ENCODE measurements at places on chromosomes 7 and 10.

DNA sequence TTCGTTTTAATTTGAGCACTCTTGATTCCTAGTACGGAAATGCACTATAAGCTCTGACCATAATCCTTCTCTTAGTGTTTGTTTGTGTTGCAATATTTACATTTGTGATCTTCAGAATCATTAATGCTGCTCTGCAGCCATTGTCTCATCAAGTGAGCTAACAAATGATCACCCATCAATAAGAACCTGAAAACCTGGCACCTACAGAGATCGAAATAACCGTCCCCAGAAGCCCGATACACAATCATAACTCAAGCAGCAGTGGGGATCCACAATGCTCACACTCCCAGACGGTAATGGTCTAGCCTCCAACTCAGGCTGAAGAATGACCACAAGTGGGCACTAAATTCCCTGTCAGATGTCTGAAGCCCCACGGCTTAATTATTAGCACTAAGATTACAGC lies 156.0 kb upstream of the NFE2L3 start:
- DNase-seq: no peak

DNA sequence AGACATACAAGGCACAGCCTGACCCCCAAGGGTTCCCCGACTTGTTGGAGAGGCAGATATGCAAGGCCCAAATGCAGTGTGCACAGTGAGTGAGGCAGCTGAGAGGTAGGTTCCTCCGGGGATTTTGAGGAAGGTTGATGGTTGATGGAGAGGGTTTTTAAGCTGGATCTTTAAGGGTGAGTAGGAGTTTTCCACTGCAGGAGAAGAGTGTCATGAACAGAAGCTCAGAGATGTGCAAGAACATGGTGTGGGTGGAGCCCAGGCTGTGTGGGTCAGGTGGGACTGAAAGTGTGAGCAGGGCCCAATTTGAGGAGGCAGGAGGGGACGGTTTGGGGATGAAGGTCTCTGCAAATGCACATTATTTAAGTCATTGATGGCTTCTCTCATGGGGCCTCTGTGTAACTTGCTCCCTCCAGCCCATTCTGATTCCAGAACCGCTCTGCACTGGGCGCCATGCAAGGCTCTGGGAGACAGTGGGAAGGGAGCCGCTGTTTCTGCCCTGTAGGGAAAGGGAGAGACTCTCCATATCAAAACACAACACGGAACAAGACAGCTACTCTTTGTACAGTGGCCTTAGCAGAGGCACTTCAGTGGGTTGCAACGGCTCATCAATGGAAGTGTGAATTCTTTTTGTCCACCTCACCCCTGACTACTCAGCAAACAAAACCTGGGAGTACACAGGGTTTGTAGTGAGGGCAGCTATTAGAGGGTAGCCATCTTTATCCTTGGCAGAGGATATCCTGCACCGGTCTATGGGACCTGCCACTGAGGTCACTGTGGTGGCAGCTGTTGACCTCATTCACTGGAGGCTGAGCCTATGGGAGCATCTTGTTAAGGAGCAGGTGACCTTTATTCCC lies 29.7 kb downstream of the RAMP3 start:
- no peak for DNase-seq

DNA sequence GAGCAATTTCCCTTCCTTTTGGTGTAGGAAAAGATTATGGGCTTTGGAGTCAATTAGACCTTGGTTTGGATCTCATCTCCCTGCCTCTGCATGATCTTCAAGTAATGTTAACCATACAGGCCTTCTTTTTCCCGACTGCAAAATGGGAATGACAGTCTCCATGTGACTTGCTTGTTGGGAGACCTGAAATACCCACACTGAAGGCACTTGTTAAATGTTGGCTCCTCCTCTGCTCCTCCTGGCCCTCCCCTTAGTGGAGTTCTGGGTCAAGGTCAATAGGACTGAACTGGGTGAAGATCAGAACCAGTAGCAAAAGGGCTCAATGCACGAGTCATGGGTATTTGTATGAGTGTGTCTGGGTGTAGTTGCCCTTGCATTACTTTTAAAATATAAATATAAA lies 179.4 kb upstream of the PRR15 start:
- DNase-seq: no peak

DNA sequence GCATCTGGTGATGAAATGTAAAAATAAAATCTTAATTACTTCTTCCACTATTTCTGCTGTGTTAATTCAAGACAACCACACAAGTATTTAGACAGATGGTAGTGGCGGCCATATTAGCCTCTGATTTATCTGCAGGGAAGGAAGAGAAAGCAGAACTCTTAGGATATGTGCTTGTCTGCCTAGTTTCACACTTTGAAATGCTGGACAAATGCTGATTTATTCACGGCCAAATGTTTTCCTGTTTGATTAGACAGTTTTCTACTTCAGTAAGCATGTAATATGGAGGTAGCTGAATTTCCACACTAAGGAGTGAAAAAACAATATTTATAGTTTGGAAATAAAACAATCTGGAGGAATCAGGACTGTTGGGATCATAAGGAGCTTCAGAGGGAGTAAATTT lies 158.1 kb downstream of the AGMO start:
- no peak for DNase-seq

- DNase-seq: no peak
Measured at GRCh38 chr10:78623578-78624215, 445.1 kb upstream of the ZMIZ1 start.

DNA sequence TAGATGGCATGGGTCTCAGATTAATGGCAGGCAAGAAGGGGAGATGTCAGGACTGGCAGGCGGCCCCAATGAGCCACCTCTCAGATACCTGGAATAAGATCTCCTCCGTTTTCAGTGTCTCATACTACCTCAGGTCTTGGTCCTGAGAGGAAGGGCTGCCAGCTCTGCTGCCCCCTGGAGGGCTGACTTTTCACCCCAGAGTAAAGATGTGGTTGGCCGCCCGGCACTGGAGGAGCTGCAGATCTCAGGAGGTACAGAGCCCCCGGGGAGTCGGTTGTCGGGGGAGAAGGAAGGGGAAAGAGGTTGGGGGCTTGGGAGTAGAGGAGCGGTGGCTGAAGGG lies 642 bp upstream of the COL13A1 start:
- peak; percentile 13 for DNase-seq

DNA sequence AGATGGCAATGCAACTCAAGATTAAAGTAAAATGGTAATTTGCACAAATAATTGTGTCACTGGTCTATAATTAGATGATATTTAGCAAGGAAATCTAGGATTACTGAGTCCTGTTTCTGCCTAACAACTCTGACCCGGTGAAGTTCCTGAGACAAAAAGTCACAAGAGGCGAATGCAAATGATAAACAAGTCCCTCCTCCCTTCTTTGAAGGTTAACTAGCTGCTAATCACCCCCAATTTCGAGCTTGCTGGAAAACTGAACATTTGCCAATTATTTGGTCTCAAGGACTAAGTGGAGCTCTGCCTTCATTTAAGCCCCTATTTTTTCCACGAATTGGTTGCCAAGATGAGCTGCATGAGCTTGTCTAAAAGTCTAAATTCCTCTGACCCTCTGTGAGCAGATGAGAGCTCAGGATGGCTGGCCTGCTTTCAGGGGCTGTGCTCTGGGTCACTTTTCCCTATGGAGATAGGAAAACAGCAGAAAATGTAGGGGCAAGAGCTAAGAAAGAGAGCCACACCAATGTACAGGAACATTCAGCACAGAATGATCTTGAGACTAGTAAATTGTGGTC lies 127.3 kb downstream of the MBL2 start:
- DNase-seq: no peak

DNA sequence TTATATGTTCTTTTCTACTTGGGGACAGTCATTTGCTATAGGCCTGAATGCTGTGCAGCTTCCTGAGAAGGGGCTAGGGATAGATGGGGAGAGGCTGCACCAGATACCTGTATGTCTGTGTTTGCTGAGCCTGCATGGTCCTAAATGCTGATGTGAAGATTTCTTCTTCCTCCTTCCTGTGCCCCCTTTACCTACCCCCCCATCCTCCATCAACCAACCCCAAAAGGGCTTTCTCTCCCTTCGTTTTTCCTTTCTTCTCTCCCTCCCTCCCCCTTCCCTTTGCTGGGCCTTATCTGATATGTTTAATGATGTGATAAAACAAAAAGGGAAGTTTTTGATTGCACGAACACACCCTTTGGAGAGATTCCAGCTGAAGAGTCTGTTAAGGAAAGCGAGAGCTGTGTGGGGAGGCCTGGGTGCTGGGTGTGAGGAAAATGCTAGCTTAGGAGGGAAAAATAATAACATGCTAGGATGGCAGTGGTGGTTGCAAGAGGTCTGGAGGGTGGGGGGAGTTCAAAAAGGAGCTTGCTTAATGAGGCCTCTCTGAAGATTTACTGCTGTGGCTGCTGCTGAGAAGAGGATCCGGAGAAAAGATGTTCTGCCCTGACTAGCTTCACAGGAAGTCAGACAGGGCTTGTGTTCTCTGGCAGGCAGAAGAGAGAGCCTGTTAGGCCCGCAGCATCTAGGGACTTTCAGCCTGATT lies 101.8 kb downstream of the SAMD9 start:
- no peak for DNase-seq

GRCh38 chr7:18555968-18556367 lies 60.4 kb downstream of the HDAC9 start:
- no peak for DNase-seq

DNA sequence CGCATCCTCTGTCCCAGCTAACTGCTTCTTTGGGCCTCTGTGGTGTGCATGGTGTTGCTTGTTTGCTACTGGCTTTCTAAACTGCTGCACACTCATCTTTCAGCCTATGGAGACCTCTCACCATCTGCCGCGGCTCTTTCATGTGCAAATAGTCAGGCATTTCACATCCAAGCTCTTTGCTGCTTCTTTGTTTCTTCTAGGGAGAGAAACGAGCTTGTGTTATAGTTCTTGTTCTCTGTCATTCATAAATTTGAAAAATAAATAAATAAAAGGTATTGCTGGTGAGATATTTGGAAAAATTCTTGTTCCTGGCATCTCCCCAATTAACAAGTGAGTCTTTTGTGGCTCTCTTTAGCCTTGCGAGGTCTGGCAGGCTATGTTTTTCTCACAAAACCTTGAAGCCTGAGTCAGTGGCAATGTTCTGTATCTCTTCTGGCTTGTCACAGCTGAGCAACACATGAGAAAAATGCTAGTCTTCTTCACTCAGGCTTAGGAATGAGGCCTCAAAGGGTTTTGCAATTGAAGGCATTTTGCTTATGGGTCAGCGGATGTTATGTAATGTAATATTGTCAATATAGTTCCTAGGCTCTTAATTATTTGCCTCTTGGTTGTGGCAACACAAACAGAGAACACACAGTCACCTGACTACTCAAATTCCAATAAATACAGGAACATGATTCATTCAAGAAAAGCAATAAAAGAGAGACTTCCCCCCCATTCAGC lies 274.0 kb downstream of the FRMD4A start:
- no peak for DNase-seq

DNA sequence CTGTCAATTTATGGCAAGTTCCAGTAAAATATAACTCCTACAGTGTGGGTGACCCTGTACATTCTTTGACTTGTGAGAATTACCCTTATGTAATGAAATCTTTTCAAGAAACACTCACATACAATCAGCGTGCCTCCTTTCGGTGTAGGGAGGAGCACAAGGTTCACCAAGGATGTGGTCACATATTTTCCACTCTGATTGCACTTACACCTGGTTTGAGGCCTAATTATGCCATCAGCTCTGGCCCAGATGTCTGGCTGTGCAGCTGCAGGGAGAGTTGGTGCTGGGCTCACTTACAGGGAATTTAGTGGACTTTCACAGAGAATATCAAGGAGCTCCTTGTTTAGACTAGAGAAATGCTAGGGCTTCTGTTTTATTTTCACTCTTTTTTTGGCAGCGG lies 146.0 kb upstream of the STEAP4 start:
- DNase-seq: no peak

- DNase-seq: no peak
Measured at GRCh38 chr7:85186083-85186520, 754 bp downstream of the SEMA3D start.

DNA sequence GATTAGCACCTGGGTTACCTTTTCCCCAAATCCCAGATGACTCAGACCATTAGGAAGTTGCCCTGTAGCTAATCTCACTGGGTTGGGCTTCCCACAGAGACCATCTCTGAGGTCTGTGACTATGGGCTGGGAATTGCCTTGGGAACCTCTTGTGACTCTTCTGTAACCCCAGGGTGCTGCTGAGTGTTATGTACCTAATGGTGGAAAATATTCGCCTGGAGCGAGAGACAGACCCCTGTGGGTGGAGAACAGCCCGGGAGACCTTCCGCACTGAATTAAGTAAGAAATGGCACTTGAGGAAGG lies 20.0 kb downstream of the STRIP2 start:
- no peak for DNase-seq
